Prostate gland (tissue), 2 donors: ENCODE measurements at places on chromosomes 5 and 9.

DNA sequence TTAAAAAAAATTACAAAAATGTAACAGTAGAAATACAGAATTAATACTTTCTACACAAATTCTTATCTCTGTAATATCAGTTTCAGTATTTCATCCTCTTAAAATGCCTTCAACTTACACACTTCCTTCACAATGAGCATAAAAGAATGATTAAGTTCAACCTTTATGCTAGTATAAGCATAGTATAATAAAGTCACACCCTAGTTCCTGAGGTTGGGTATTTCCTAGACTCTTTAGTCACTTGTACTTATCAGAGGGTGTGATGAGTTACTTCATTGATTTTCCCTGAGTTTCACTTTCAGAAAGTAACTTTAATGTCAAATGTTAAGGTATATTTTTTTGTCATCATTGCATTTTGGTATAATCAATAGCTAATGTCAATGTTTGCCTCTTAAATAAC is 302.4 kb downstream of the PDE4D start:
- no peak for DNase-seq

- no peak for DNase-seq
Observed at GRCh38 chr9:126607731-126608130, 6.0 kb upstream of the LMX1B start.

DNA sequence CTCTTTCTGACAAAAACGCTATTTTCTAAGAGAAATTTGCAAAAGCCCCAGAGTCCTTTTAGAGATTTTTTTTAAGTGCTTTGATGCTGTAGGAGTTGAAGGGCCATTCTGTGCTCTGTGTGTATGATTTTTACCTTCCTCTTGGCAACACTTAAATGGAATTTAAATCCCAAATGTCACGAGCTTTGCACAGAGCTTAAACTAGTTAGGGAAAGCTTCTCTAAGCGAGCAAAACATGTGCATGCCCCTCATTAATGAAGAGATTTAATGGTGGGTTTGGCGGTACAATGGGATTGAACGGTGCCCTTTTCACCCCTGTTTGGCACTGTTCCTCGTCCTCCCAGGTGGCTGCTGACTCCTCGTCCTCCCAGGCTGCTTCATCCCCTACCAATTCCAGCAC is 220.7 kb downstream of the DRD1 start:
- no peak for DNase-seq

DNA sequence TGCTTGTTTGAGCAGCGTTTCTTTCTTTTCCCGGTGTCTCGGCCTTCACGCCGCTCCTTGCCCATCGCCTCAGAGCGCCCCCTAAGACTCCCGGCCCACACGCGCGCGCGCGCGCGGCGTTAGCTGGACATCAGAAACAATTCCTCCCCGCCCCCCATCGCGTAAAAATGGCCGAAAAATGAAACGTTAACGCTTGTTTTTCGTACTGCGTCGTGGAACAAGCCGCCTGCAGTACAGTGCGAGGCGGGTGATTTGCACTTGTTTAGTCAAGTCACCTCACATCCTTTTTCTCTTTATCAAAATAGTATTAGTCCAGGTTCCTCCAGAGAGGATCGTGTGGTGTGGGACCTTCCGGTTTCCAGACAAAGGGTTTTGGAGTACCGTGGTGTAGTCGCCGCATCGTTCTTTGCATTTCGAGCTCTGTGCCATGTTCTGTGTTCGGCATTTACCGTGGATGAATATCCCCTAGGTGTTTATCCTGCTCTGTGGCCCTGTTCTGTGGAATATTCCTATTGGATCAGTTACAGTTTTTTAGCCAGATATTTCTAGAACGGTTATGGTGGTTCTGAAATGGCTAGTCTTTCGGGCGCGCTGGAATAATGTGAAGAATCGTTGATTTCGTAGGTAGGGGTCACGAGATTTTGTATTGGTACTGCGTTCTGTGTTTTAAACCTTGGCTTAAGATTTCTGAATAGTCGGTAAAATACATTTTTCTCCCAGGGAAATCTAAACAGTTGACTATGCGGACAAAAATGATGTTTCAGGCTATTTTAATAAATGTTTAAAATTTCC is 1.0 kb downstream of the MATR3 start:
- peak; percentile 73 for DNase-seq

DNA sequence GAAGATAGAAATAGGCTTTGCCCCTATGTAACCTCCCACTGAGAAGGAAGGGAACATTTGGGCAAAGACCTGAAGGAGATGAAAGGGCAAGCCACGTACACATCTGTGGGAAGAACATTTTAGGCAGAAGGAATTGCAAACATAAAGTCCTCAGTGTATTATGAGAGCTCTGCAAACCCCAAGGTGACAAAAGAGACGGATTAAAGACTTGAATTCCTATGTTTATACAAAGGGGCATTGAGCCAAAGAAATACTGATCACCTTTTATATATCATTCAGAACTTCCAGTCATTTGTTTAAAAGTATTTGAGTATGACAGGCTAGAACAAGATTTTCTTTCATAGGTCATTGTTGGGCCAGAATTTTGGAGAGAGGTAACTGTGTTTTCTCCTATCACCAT is 90.2 kb upstream of the ATG10 start:
- no peak for DNase-seq

- no peak for DNase-seq
Observed at GRCh38 chr5:95081982-95082381, 202.9 kb downstream of the MCTP1 start.

- no peak for DNase-seq
Observed at GRCh38 chr5:154058055-154059038, 19.6 kb downstream of the MFAP3 start.

- DNase-seq = no peak
Observed at GRCh38 chr5:114191441-114191840, 170.4 kb upstream of the KCNN2 start.

GRCh38 chr5:125348936-125349831 is 602.7 kb upstream of the ZNF608 start:
- no peak for DNase-seq

GRCh38 chr9:134828892-134829291 is 51.7 kb upstream of the FCN2 start:
- DNase-seq = no peak

DNA sequence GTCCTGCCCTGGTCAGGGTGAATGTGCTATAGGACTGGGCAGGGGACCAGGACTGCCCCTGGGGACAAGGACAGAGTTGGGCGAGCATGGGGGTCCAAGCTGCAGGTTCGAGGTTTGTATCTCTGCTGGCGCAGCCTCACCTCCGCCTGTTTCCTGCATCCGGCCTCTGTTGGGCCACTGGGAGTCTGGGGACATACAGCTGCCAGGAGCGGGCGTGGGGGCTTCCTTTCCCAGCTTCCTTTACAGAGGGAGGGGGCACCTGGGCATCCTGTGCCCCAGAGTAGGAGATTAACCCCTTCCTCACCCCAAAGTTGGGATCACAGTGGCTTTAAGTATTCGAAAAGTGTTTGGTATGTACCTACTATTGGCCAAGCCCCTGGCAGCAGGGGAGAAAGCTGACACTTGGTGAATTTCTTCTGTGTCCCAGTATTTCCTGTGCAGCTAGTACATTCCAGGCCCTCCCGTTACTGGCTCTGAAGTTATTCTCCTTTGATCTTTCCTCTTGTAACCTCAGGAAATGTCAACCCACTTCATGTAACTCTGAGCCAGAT is 19.0 kb downstream of the OLFML2A start:
- DNase-seq = no peak

DNA sequence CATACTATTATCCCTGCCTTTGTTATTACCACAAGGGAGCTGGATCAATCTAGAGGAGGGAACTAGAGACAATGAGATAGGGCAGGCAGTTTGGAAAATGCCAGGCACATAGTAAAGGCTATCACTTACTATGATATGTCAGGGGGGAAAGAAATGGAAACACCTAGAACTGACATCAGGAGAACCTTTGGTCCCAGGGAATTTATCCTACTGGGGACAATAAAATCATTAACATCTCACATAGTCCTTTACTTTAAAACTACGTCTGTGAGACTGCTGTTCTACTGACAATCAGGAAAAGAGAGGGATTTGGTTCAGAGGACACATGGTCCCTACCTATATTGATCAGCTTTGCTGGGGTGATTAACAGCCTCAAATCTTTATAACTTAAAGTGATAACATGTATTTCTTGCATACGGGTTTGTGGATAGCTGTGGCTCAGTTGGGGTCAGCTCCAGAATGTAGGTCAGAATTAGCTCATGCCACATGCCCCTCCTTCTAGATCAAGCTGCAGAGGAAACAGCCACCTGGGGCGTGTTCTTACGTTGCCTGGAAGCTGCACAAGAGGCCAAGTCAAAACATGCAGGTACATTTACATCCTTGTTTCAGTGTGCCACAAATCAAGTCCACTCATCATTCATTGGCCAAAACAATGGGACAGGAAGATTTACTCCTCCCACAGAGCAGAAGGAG is 43.9 kb upstream of the ALDOB start:
- DNase-seq = peak; percentile 86

- DNase-seq = peak; percentile 52
Observed at GRCh38 chr9:94916956-94917355, 190.5 kb downstream of the AOPEP start.

DNA sequence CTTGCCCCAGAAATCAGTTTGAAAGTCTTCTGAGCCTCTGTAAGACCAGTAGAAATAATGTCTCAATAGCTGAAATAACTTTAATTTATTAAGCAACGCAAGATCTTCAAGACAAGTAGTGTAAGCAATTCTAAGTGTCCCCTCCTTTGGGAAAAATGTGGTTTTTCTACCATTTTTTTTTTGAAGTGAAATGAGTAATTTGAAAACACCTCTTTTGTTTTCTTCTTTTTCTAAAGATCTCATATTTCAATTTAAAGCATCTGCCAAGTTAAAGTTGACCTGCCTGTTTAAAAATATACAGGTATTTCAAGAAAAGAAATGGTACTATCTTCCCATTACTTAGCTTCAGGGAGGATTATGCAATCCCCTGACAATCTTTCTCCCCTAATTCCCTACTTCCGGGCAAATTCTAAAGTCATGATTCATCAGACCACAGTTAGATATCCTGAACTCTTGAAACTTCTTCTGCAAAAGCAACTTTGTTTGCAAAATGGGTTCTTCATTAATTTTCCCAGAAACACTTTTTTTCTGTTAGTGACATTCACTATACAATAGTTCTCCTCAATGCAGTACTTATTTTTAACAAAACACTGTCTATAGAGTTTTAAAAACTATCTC is 7.8 kb upstream of the ANXA1 start:
- DNase-seq = no peak

- no peak for DNase-seq
Observed at GRCh38 chr5:77971776-77972468, 195.8 kb upstream of the TBCA start.

DNA sequence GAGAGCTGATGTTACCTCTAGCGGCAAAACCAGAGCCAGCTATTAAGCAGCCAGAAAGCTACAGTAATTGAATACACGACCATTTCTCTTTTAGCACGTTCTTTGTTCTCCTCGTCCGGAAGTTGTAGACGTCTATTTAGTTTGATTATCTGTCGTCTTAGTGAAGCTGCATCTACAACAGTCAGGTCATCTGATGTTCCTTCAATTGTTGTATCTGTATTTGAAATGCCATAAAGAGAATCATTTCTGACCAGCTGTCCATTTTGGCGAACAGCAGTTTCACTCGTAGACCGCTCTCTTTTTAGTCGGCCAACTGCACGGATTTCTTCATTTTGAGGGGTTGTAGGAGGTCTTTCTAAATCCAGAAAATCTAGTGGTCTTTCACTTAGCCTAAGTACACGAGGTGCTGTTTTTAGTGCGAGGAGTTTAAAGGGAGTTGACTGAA is 12.6 kb downstream of the PDE6A start:
- no peak for DNase-seq

DNA sequence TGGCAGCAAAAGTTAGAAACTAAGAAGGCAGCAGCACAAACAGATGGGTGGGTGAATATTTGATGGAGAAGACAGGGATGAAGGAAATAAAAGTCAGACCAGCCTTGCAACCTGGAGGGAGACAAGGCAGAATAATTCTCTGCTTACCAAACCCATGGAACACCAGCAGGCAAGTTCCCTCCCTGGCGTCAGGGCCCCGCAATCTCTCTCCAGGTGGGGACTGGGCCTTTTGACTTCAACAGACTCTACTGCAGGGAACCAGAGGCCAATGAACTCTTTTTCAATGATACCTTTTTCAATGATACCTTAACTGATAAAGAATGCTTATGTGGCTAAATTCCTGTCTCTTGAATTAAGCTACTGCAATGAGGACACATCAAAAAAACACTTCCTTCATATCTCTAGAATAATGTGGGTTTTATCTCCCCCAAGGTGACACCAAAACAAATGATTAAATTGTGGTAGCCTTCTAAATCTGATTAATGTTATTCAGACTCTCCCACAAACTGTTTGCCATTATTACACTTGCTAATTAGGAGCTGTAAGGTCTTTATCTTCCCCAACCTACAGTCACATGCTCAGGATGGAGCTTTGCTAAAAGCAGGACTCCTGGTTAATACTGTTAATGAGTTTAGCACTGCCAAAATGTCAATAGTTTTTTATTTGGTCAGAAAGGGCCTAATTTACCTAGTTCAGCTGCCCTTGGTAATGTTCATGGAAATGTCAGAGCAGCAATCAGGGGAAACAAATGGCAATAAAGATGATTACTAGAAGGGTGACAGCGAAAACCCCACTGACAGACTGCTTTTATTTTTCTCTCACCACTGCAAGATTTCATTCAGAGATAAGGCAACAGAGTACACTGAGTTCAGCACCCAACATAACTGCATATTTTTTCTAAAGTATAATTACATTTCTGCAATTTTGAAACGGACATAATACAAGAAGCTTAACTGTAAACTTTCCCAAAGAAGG is 165.5 kb downstream of the TSSK1B start:
- DNase-seq = no peak

- no peak for DNase-seq
Observed at GRCh38 chr9:116137581-116137980, 16.0 kb upstream of the PAPPA start.

GRCh38 chr5:110916381-110917049 is 155.0 kb upstream of the TSLP start:
- no peak for DNase-seq

- no peak for DNase-seq
Observed at GRCh38 chr5:178411083-178411482, 178.5 kb upstream of the PHYKPL start.

- DNase-seq = no peak
Observed at GRCh38 chr5:175246242-175246888, 197.6 kb downstream of the DRD1 start.

DNA sequence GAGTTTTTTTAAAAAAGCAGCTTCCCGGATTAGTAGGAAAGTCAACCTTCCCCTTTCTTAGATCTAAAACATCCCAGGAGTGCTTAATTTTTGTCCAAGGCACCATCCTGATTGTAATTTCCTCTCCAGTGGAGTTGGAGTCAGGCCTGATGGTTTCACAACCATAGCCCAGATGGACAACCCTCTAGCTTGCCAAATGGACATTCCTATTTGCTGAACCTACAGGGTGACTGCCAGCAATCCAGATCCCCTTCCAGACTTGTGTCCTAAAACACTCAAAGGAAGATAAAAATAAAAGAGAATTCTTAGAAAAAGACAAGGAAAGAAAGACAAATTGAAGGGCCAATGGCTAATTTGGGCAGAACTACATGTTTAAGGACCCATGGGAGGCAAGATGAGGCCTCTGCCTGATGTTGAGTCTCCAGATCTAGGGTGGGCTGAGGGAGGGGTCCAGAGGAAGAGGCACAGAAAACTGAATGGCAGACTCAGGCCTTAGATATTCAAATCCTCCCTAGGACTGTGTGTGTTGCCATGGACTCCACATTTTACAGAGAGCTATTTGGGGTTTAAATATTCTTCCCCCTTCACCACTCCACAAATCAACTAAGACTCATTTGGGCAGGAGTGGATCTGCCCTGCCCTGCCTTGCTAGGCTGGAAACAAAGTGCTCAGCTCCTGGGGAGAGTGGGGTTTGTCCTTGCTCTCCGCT is 38.5 kb upstream of the SLC44A1 start:
- no peak for DNase-seq
